Pulmonary artery endothelial cell (primary cell): ENCODE measurements at places on chromosomes 16 and 17. TPM values are rescaled to one million over a fixed set of nuclear protein-coding genes. Genes with fewer than 3 reads are reported as not detected.

DNA sequence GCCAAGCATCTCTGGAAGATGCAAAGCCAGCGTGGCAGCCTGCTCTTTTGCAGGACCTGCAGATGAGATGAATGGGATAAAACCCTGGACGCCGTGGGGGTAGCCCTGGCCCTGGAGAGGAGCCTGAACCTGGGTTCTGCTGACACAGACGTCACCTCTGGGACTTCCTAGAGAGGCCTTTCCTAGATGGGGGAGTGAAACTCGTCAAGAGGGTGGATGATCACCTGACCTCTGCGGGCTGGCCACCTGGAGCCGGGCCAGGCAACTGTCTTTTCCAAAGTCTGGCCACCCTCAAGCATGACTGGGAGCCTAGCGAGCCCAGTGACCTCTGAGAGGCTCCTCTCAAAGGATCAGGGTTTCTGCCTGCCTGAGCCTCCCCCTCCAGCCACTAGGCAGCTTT lies 529.0 kb downstream of the KCNJ18 start:
- DNase-seq, result no peak

- DNase-seq, result no peak
Observed at GRCh38 chr16:88770461-88771293, 14.3 kb downstream of the PIEZO1 start.

Gene MPP2
- 0.92 and 1.6 TPM in 2 replicates for total RNA-seq

DNA sequence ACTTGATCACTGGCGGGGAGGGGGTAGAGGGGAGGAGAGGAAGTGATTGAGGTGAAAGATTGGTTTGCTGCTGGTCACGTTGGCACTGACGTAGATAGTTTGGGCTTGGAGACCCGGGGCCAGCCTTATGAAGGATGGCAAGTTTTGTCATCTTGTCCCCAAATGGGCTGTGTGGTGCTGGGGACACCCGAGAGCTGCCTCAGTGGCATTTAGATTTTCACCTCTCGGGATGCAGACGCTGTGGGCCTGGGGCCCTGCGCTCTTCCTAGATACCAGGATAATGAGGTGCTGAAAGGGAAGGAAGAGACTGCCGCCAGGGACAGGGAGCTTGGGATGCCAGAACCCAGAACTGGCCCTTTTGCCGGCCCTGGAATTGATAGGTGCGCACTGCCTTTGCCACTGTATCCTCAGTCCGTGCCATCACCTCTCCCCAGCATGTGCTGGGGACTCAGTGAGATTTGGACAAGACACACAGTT lies 1.4 kb upstream of the SOCS3 start:
- DNase-seq, result no peak

DNA sequence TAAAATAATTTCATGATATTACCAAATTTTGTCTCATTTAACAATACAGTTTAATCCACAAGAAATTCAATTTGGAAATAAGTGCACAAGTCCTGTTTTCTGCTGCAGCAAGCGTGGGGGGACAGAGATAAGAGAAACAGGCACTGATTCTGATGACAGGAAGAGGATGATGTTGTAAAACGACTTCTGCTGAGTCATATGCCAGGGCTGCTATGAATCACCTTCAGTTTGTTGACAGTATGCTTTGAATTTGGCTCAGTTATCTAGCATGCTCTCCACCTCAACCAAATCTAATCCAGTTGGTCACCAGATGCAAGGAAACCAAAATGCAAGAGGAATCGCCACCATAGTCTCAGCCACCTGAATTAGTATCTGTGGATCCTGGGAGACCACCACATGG lies 244.1 kb upstream of the MON1B start:
- no peak for DNase-seq

Gene EPN3
- 0.04 and 0.07 TPM in 2 replicates for total RNA-seq

Gene GSPT1
- total RNA-seq, result 63.0 and 89.4 TPM in 2 replicates

GRCh38 chr16:57530522-57531252 lies 5.7 kb downstream of the CCDC102A start:
- DNase-seq, result no peak

GRCh38 chr17:6380915-6381438 lies 53.9 kb downstream of the AIPL1 start:
- DNase-seq, result no peak

- DNase-seq, result no peak
Observed at GRCh38 chr17:59848385-59848668, 44.4 kb downstream of the TUBD1 start.

DNA sequence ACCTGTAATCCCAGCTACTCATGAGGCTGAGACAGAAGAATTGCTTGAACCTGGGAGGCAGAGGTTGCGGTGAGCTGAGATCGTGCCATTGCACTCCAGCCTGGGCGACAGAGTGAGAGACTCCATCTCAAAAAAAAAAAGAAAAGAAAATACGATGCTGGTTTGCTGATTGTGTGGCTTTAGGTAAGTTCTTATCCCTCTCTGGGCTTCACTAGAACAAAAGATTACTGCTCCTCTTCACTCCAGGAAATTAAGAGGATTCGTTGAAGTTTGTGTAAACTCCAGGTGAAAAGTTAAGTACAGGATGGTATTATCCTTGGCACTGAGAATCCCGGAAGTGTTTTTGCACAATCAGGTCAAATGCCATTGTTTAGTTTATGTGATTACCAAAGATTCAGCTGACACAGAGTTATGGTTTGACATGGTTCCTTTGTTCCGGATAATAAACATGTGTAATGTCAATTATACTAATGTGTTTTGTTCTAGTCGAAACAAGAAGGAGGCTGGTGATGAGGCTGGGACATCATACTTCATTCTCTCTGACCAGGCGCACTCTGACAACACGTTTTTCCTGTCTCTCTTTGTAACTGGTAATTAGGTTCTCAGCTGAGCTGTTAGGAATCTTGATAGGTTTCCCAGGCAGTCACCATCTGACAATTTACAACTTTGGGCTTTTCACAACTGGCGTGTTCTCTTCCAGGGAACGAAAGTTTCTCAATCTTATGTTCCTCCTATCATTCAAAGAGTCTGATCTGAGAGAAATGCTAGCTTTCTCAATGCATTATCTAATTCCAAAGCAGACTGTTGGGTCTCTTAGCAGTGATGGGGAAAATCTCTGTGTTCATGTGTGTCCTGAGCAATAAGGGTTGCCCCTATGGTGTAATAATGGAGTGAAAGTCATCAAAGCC lies 10.8 kb upstream of the TAOK1 start:
- no peak for DNase-seq

- DNase-seq, result no peak
Observed at GRCh38 chr16:4303973-4304372, 11.9 kb upstream of the GLIS2 start.

- DNase-seq, result no peak
Observed at GRCh38 chr16:66581246-66581952, 2.1 kb downstream of the CMTM2 start.

DNA sequence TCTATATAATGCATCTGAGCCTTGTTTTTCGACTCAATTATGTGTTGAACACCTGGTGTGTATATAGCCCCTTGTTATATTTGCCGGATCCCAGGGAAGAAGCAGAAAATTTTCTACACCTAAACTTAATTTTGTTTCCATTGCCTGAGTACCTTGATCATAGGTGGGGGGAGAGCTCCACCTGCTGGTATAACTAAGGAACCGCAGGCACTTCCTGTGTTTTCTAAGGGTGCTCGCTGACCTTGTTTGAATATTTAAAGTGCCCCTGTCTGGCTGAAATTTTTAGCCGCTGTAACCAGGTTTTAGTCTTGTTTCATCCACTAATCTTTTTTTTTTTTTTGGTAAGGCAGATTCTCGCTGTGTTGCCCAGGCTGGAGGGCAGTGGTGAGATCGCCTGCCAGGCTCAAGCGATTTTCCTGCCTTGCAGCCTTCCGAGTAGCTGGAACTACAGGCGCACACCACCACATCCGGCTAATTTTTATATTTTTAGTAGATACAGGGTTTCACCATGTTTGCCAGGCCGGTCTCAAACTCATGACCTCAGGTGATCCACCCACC lies 6.5 kb upstream of the NUBP1 start:
- no peak for DNase-seq
